ENCODE measurements at places on chromosomes 13 and 19. TPM values are rescaled to one million over a fixed set of nuclear protein-coding genes. Genes with fewer than 3 reads are reported as not detected.

SWSAP1 gene
- total RNA-seq, result 1.5 TPM

GRCh38 chr13:107551521-107551920, 663.8 kb downstream of the LIG4 start:
- H3K27ac ChIP-seq, result no peak overlapping the region
- H3K27me3 ChIP-seq, result no peaks in the 10 kb centered on the region
- H3K4me1 ChIP-seq, result no peaks in the 10 kb centered on the region
- H3K36me3 ChIP-seq, result no peaks in the 10 kb centered on the region

- H3K4me3 ChIP-seq, result no peak overlapping the region
- H3K27me3 ChIP-seq, result peaks cover 3% of the 10 kb centered on the region
- H3K4me1 ChIP-seq, result no peaks in the 10 kb centered on the region
- H3K36me3 ChIP-seq, result peaks cover 2% of the 10 kb centered on the region
These were observed 246.3 kb downstream of the LACC1 start for GRCh38 chr13:44125943-44126469.

TPTE2 gene
- total RNA-seq, result 0.12 TPM

GRCh38 chr13:25541434-25542123, 169.8 kb downstream of the ATP8A2 start:
- H3K36me3 ChIP-seq, result no peaks in the 10 kb centered on the region
- H3K4me1 ChIP-seq, result no peaks in the 10 kb centered on the region
- no peak overlapping the region for H3K4me3 ChIP-seq
- no peak for DNase-seq
- H3K27me3 ChIP-seq, result peaks cover 14% of the 10 kb centered on the region

DNA sequence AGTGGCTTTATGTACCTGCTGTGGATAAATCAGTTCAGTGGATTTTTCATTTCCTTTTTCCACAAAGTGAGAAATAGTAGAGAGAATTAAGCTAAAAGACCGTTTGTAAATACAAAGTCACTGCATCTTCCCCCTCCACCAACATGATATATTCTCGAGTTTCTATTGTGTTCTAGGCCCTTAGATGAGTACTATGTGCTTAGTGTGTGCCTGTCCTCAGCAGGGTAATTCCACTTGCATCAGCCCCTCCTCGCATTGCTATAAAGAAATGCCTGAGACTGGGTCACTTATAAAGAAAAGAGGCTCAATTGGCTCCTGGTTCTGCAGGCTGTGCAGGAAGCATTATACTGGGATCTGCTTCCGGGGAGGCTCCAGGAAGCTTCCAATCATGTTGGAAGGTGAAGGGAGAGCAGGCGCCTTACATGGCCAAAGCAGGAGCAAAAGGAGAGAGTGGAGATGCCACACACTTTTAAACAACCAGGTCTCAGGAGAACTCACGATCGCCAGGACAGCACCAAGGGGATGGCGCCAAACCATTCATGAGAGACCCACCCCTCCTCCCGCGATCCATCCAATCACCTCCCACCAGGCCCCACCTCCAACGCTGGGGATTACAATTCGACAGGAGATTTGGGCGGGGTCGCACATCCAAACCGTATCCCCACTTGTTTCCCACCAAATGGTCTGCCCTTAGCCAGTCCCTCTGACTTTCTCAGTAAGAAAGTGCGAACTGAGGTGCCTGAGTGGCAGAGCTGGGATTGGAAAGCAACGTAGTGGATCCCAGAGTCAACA, 102.3 kb upstream of the ABCC4 start:
- no peak overlapping the region for H3K27ac ChIP-seq
- peak; percentile 14 for DNase-seq
- no peaks in the 10 kb centered on the region for H3K36me3 ChIP-seq
- H3K4me1 ChIP-seq, result peaks cover 5% of the 10 kb centered on the region

DNA sequence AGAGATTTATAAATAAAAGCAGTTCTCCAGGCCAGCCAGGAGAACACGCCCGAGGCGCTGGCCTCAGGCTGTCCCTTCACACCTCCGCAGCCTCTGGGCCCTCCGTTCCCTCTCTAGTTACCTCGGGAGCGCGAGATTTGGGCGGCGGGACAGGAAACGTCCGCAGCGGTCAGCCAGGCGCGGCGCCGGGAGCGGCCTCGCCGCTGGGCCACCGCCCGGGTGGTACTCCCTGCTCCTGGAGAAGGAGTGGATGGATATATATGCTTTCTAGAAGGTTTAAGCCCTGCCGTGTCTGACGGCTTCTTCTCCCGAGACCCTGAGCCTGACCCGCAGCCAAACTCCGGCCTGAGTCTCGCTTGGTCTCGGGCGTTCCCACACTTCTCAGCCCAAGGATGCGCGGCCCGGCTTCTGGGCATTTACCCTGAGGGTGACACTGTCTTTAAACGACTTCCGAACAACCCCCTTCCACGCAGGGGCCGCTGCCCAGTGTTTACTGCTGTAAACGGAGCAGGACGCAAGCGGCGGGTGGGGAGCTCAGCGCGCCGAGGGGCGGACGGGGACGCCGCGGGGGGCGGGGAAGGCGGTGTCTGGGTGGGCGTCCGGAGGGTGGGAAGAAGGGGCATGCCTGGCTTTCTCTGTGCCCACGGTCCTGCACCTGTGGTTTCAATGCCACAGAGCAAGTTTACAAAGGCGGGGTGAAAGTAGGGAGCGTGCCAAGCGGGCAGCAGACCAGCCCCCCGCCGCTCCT, 2.0 kb upstream of the ZIC2 start:
- DNase-seq, result no peak
- H3K4me3 ChIP-seq, result no peak overlapping the region
- no peak overlapping the region for H3K27ac ChIP-seq

SPC24 gene
- 64.1 TPM for total RNA-seq

DNA sequence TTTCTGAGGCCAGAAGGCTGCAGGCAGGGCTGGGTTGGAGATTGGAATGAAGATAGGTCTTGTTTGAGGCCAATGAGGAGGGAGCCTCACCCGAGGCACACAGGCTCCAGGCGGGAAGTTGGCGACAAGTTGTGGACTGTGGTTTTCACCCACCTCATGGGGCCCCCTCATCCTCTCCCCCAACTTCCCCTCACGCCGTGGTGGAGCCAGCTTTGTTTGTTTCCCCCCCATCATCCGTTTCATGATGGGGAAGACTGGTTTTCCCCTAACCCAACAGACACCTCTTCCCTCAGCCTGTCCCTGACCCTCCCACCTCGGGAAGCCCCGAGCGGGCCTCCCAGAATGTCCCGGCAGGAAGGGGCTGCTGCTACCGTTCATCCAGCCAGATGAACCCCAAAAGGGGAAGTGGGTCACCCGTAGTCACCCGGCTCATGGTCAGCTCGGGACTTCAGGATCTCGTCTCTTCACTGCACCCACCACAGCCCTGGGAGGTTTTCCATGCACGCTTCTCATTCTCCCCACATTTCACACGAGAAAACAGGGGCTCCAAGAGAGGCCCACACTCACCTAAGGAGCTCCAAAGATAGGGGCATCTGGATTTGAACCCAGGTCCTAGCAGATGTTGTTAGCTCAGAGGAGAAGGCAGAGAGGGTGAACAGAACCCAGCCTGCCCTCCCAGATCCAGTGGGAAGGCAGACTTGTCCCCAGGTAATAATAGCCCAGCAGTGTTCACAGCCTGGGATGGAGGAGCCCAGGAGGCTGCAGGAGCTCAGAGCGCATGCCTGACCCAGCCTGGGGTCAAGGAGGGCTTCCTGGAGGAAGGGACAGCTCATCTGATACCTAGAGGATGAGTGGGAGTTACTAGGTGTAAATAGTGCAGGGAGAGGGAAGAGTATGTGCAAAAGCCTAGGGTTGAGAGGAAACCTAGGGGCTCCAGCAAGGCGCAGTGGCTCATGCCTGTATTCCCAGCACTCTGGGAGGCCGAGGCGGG, 23.5 kb downstream of the CEACAM16 start:
- no peak overlapping the region for H3K27ac ChIP-seq
- peak; percentile 28 for DNase-seq
- H3K36me3 ChIP-seq, result no peaks in the 10 kb centered on the region
- H3K27me3 ChIP-seq, result peaks cover 2% of the 10 kb centered on the region
- no peak overlapping the region for H3K4me3 ChIP-seq

- H3K27ac ChIP-seq, result no peak overlapping the region
- H3K4me1 ChIP-seq, result no peaks in the 10 kb centered on the region
- no peak overlapping the region for H3K4me3 ChIP-seq
- DNase-seq, result no peak
- H3K36me3 ChIP-seq, result no peaks in the 10 kb centered on the region
These were observed 955.6 kb downstream of the PCDH17 start for GRCh38 chr13:58587183-58587582.

DNA sequence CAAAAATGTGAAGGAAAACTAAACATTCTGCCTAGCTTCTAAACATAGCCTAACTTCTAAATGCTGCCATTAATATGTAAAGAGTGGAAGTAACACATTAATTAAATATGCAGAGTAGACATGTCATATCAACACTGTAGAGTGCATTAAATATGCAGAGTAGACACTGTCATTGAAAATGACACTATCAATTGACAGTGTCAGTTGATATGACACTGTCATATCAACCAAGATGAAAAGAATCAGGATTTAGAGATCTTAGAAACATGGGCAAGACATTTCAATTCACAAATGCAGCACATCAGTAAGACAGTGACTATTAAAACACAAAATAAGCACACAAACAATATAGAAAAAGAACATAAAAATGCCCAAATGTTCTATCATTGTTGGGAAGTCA, 25.3 kb downstream of the ESD start:
- H3K4me3 ChIP-seq, result no peak overlapping the region
- H3K4me1 ChIP-seq, result no peaks in the 10 kb centered on the region
- no peak for DNase-seq
- no peaks in the 10 kb centered on the region for H3K27me3 ChIP-seq

DNA sequence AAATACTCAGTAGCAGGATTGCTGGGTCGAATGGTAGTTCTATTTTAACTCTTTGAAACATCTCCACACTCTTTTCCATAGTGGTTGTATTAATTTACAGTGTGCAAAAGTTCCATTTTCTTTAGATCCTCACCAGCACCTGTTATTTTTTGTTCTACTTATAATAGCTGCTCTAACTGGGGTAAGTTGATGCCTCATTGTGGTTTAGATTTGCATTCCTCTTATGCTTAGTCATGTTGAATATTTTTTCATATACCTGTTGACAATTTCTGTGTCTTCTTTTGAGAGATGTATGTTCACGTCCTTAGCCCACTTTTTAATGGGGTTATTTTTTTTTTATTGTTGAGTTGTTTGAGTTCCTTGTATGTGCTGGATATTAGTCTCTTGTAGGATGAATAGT, 144.6 kb downstream of the NBEA start:
- no peak overlapping the region for H3K4me3 ChIP-seq
- DNase-seq, result no peak
- no peak overlapping the region for H3K27ac ChIP-seq
- no peaks in the 10 kb centered on the region for H3K36me3 ChIP-seq

IQCN gene
- 0.36 TPM for total RNA-seq

GRCh38 chr13:105118426-105118985, 1417.0 kb downstream of the EFNB2 start:
- peaks cover 5% of the 10 kb centered on the region for H3K27me3 ChIP-seq
- H3K36me3 ChIP-seq, result no peaks in the 10 kb centered on the region
- no peaks in the 10 kb centered on the region for H3K4me1 ChIP-seq
- H3K27ac ChIP-seq, result no peak overlapping the region
- DNase-seq, result no peak
- H3K4me3 ChIP-seq, result no peak overlapping the region

GRCh38 chr19:6721138-6721474, 656 bp upstream of the C3 start:
- H3K4me3 ChIP-seq, result no peak overlapping the region
- H3K27me3 ChIP-seq, result peaks cover 1% of the 10 kb centered on the region
- H3K4me1 ChIP-seq, result peaks cover 7% of the 10 kb centered on the region
- no peak overlapping the region for H3K27ac ChIP-seq

GRCh38 chr13:45353895-45354294, 12.9 kb upstream of the TPT1 start:
- no peaks in the 10 kb centered on the region for H3K27me3 ChIP-seq
- H3K27ac ChIP-seq, result no peak overlapping the region
- DNase-seq, result no peak
- no peak overlapping the region for H3K4me3 ChIP-seq
- peaks cover 12% of the 10 kb centered on the region for H3K4me1 ChIP-seq
- peaks cover 27% of the 10 kb centered on the region for H3K36me3 ChIP-seq

- DNase-seq, result no peak
- H3K36me3 ChIP-seq, result no peaks in the 10 kb centered on the region
- H3K27ac ChIP-seq, result no peak overlapping the region
These were observed 204.3 kb downstream of the DNAJC15 start for GRCh38 chr13:43227721-43228120.

DNA sequence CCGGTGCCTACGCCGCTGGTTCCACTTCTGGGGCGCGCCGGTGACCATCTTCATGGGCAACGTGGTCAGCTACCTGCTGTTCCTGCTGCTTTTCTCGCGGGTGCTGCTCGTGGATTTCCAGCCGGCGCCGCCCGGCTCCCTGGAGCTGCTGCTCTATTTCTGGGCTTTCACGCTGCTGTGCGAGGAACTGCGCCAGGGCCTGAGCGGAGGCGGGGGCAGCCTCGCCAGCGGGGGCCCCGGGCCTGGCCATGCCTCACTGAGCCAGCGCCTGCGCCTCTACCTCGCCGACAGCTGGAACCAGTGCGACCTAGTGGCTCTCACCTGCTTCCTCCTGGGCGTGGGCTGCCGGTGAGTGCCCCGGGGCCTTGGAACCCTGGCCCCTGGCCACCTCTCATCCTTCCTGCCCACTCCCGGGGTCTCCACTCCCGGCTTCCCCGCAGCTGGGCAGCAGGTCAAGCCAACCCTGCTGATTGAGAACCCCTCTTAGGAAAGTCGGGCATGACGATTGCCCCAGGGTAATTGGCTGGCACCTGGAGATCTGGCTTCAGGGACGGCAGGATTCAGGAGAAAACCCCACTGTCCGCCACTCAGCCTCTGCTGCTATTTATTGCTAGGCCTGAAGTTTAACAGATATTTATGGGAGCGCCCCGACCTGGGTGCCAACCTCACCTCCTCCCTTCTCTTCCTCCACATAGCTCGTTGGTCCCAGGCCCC, 39.1 kb downstream of the TRPM4 start:
- no peak for DNase-seq
- no peak overlapping the region for H3K27ac ChIP-seq
- H3K36me3 ChIP-seq, result no peaks in the 10 kb centered on the region
- no peak overlapping the region for H3K4me3 ChIP-seq

- DNase-seq, result no peak
- no peak overlapping the region for H3K27ac ChIP-seq
- no peaks in the 10 kb centered on the region for H3K36me3 ChIP-seq
- peaks cover 19% of the 10 kb centered on the region for H3K27me3 ChIP-seq
- H3K4me3 ChIP-seq, result no peak overlapping the region
- no peaks in the 10 kb centered on the region for H3K4me1 ChIP-seq
These were observed 18.9 kb upstream of the IPO5 start for GRCh38 chr13:97934590-97934989.

DNA sequence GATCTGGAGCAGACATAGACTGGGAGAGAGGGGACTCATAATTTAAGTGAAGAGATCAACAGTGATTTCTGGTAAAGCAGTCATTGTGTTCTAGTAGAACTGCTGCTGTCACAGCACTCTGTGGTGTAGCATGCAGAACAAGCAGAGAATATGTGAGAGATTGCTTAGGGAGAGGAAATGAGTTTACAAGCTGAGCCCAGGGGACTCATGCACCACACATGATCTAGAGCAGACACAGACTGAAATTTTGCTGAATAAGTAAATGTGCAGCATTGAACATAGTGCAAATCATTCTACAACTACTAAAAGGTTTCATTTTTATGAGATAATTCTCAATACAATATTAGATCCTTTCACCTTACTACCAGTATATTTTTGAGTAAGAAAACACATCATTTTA, 125.7 kb downstream of the MYO16 start:
- no peak overlapping the region for H3K4me3 ChIP-seq
- H3K36me3 ChIP-seq, result no peaks in the 10 kb centered on the region
- no peaks in the 10 kb centered on the region for H3K4me1 ChIP-seq
- H3K27me3 ChIP-seq, result no peaks in the 10 kb centered on the region

- no peak overlapping the region for H3K27ac ChIP-seq
- H3K4me1 ChIP-seq, result peaks cover 4% of the 10 kb centered on the region
- no peaks in the 10 kb centered on the region for H3K27me3 ChIP-seq
- no peaks in the 10 kb centered on the region for H3K36me3 ChIP-seq
- DNase-seq, result no peak
- no peak overlapping the region for H3K4me3 ChIP-seq
These were observed 69.6 kb downstream of the RYR1 start for GRCh38 chr19:38503077-38503410.

CYP4F22 gene
- 0.56 TPM for total RNA-seq
